ENCODE measurements at places on chromosomes 1 and 21. TPM values are rescaled to one million over a fixed set of nuclear protein-coding genes. Genes with fewer than 3 reads are reported as not detected.

Gene GPR37L1
- total RNA-seq, result not detected

Gene KIAA0040
- total RNA-seq, result 32.9 TPM

Gene VCAM1
- total RNA-seq, result not detected

Gene CAMK2N1
- 0.81 TPM for total RNA-seq

Gene RIPK4
- total RNA-seq, result 0.10 TPM

Gene MIXL1
- total RNA-seq, result not detected

Gene NTMT2
- total RNA-seq, result not detected

Gene RSBN1
- 17.5 TPM for total RNA-seq

GRCh38 chr1:88530246-88530645, 153.8 kb upstream of the PKN2 start:
- H3K27ac ChIP-seq, result no peak overlapping the region
- H3K27me3 ChIP-seq, result no peaks in the 10 kb centered on the region
- no peak overlapping the region for H3K4me3 ChIP-seq
- no peak for DNase-seq
- H3K4me1 ChIP-seq, result no peaks in the 10 kb centered on the region

GRCh38 chr21:33731447-33731846, 89.1 kb downstream of the ITSN1 start:
- no peaks in the 10 kb centered on the region for H3K4me1 ChIP-seq
- no peak overlapping the region for H3K4me3 ChIP-seq
- H3K27me3 ChIP-seq, result no peaks in the 10 kb centered on the region
- DNase-seq, result no peak
- H3K36me3 ChIP-seq, result no peaks in the 10 kb centered on the region

DNA sequence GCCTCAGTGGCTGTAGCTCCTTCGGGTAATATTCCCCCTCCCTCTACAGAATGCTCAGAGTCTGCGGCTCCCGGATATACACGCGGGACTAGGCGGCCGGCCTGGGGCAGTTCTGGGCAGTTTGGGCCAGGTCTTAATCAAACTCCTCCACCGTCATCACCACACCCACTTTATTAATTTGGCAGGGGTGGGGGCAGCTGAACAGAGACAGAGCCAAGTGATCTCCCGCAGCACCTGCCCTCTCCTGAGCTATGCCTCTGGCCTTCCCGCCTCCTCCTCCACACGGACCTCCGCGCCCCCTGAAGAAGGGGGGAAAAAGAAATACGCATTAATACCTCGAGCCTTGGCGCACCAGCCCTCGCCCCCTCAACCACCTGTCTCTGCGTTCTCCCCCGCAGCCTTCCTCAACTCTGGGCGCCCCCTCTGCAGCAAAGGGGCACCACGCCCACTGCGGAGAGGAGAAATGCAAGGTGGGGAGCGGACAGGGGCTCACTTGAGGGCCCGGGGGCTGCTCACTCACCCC, 42.6 kb downstream of the CD34 start:
- peaks cover 26% of the 10 kb centered on the region for H3K36me3 ChIP-seq
- H3K27me3 ChIP-seq, result no peaks in the 10 kb centered on the region
- peak overlapping the region; percentile 88 for H3K27ac ChIP-seq
- DNase-seq, result peak; percentile 65
- peaks cover 81% of the 10 kb centered on the region for H3K4me1 ChIP-seq

- H3K27ac ChIP-seq, result no peak overlapping the region
- H3K27me3 ChIP-seq, result peaks cover 8% of the 10 kb centered on the region
- H3K4me1 ChIP-seq, result no peaks in the 10 kb centered on the region
- no peak for DNase-seq
- H3K4me3 ChIP-seq, result no peak overlapping the region
- H3K36me3 ChIP-seq, result no peaks in the 10 kb centered on the region
Observed at GRCh38 chr1:221164029-221164428, 284.8 kb downstream of the HLX start.

DNA sequence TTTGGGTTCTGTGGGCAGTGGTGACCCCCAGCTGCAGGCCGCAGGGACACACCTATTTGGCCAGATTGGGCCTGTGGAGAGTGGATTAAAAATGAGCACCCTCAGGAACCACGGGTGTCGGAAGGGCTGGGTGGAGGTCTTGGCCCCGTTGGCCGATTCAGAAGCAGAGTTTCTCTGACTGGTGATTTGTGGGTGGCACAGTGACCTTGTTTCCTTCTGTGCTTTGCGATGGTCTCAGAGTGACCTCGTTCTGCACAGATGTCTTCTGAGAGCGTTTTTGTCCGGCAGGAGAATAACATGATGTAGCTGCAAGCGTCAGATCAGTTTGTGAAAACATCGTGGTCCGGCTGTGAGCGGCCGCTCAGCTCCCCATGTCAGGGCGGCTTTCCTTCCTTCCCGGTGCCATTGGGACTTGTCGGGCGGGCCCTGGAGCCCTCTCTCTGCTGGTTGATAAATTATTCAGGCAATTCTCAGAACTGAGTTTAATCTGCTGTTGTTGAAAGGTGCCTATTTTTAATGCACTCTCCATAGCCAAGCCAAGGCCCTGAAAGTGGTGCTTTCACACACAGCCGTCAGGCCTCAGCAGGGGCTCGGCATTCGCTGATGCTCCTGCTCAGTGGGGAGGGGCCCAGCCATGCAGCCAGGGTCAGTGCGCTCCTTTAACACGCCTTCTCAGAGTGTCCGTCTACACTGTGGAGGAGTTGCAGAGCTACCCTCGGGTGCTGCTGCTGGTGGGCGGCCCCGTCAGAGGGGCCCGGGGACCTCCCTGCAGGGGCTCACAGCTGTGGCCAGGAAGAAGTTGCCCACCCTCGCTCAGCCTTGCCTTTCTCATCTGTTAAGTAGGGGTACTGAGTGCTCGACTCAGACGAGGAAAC, 26.8 kb downstream of the TRPM2 start:
- no peaks in the 10 kb centered on the region for H3K27me3 ChIP-seq
- peaks cover 9% of the 10 kb centered on the region for H3K4me1 ChIP-seq
- no peak for DNase-seq
- H3K4me3 ChIP-seq, result no peak overlapping the region
- H3K36me3 ChIP-seq, result peaks cover 11% of the 10 kb centered on the region

- H3K4me1 ChIP-seq, result no peaks in the 10 kb centered on the region
- no peak overlapping the region for H3K4me3 ChIP-seq
- no peak overlapping the region for H3K27ac ChIP-seq
- DNase-seq, result no peak
- no peaks in the 10 kb centered on the region for H3K36me3 ChIP-seq
Observed at GRCh38 chr1:56675763-56676162, 30.6 kb downstream of the PRKAA2 start.

- H3K36me3 ChIP-seq, result no peaks in the 10 kb centered on the region
- DNase-seq, result no peak
- H3K27me3 ChIP-seq, result no peaks in the 10 kb centered on the region
Observed at GRCh38 chr21:28257276-28257675, 735.4 kb downstream of the LTN1 start.

DNA sequence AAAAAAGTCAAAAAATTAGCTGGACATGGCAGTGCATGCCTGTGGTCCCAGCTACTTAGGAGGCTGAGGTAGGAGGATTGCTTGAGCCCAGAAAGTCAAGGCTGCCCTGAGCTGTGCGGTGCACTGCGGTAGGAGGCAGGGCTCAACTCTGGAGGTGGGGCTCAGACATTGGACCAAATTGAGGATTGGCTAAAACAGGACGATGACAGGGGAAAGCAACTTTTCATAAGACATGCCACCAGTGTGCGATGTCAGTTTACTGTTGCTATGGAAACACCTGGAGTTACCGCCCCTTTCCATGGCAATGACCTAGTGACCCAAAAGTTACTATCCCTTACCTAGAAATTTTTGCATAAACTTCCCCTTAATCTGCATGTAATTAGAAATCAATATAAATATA, 85.3 kb downstream of the DISP3 start:
- no peak overlapping the region for H3K4me3 ChIP-seq
- H3K27me3 ChIP-seq, result peaks cover 20% of the 10 kb centered on the region
- H3K4me1 ChIP-seq, result no peaks in the 10 kb centered on the region
- no peaks in the 10 kb centered on the region for H3K36me3 ChIP-seq
- DNase-seq, result no peak

- no peak overlapping the region for H3K27ac ChIP-seq
- H3K4me3 ChIP-seq, result no peak overlapping the region
- no peak for DNase-seq
- H3K36me3 ChIP-seq, result no peaks in the 10 kb centered on the region
Observed at GRCh38 chr1:208153386-208153785, 90.8 kb downstream of the PLXNA2 start.

DNA sequence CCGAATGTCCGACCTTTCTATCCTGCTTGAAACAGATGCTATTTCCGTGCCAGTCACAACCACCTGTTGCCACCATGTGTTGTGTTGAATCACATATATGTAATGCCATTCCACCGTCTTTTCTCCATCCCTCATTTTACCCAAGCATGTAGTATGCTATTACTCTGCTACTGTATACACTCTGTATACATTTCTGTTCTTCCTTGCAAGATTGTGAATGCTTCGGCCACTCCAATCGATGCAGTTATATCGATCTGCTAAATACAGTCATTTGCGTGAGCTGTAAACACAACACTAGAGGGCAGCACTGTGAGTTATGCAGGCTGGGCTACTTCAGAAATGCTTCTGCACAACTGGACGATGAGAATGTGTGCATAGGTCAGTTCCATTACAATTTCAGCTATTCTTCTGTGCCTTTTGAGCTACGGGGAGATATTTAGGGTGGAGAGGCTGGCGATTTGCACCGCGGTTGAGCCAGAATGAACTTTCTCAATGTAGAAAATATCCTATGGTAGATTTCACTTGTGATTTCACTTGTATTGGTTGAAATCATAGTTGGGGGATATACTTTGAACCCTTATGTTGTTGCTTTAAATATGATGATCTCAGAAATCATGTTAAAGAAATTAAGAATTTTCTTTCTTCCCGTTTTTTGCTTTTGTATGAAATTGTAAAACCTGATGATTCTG, 289.8 kb downstream of the NTNG1 start:
- no peaks in the 10 kb centered on the region for H3K36me3 ChIP-seq
- H3K4me3 ChIP-seq, result no peak overlapping the region
- no peak overlapping the region for H3K27ac ChIP-seq
- peaks cover 9% of the 10 kb centered on the region for H3K27me3 ChIP-seq
- no peaks in the 10 kb centered on the region for H3K4me1 ChIP-seq
